A549 treated with Hydrocortisone at 1 μM for 4 hours (cell line): ENCODE measurements at places on chromosomes 16 and 17. TPM values are rescaled to one million over a fixed set of nuclear protein-coding genes. Genes with fewer than 3 reads are reported as not detected.

The CRK gene
- 81.2 to 111 TPM (median 88.6 TPM) in 5 replicates for total RNA-seq

The GRB7 gene
- 3.1 to 5.2 TPM (median 3.9 TPM) in 5 replicates for total RNA-seq

The TBC1D3 gene
- not detected in 5 replicates for total RNA-seq

The TERF2IP gene
- total RNA-seq: 42.2 to 45.1 TPM (median 43.8 TPM) in 5 replicates

The CCL16 gene
- total RNA-seq: not detected in 5 replicates

The ITGB3 gene
- 2.5 to 7.1 TPM (median 5.0 TPM) in 5 replicates for total RNA-seq

The INCA1 gene
- total RNA-seq: 1.1 to 2.0 TPM (median 1.8 TPM) in 5 replicates

The KIAA0513 gene
- total RNA-seq: 2.1 to 3.0 TPM (median 2.2 TPM) in 5 replicates

The IL34 gene
- 0.26 to 0.72 TPM (median 0.38 TPM) in 5 replicates for total RNA-seq
